ENCODE measurements at places on chromosomes 1 and 21.

DNA sequence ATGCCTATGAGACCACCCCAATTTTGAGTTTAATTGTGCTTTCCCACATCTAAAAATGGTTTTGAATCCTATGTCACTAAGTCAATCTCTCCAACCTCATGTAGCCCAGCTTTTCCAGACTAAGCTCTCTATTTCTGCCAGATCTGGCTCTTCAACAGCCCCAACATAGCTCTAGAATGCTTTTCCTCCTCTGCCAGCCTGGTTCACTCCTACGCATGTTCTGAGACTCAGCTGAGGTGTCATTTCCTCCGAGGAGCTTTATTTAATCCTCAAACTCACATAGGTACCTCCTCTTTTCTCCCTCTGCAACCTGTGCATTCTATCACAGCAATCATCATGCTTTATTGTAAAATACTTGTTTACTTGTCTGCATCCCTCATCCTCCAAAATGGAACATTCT lies 517.8 kb upstream of the BEND5 start:
- DNase-seq: no peak

- no peak for DNase-seq
Observed at GRCh38 chr1:162993846-162994245, 75.3 kb upstream of the RGS4 start.

- DNase-seq: no peak
Observed at GRCh38 chr1:216246577-216247203, 176.6 kb downstream of the USH2A start.

DNA sequence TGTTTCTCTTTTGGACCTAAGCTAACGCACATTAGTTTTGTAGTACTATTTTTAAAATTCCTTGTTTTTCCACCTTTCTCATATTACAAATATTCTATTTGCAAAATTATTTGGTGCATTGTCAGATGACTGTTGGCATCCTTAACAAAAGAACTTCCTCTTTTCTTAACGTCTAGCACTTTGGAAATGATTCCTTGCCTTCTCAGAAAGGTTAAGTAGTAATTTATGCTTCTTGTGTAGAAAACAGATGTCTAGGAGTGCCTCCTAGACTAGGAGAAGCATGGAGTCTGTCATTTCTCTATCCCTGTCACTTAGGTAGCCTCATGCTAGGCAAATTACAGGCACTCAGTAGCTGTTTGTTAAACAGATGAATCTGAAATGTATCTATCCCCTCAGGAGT lies 64.4 kb downstream of the HSPA13 start:
- no peak for DNase-seq

- peak; percentile 37 for DNase-seq
Observed at GRCh38 chr1:26016953-26017545, 4.5 kb upstream of the EXTL1 start.

DNA sequence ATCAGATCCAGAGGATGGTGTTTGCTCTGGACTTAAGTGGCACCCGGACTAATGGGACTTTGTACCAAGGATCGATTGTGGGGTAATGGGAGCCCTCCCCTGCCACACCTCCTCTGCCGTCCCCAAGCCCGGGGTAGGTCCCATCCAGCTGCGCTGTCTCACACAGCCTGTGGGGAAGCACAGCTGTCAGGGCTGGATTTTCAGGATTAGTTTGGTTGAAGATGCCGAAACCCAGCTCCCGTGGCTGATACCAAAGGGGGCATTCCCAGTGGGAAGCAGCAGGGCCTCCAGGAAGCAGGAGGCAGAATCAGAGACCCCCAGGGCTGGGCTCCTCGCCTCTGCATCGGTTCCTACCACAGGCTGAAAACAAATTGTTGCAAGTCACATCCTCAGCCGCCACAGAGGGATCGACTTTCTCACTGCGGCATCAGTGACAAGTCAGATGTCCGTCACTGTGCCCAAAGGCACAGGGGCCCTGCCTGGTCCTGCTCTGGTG lies 59.7 kb downstream of the MATN1 start:
- no peak for DNase-seq

DNA sequence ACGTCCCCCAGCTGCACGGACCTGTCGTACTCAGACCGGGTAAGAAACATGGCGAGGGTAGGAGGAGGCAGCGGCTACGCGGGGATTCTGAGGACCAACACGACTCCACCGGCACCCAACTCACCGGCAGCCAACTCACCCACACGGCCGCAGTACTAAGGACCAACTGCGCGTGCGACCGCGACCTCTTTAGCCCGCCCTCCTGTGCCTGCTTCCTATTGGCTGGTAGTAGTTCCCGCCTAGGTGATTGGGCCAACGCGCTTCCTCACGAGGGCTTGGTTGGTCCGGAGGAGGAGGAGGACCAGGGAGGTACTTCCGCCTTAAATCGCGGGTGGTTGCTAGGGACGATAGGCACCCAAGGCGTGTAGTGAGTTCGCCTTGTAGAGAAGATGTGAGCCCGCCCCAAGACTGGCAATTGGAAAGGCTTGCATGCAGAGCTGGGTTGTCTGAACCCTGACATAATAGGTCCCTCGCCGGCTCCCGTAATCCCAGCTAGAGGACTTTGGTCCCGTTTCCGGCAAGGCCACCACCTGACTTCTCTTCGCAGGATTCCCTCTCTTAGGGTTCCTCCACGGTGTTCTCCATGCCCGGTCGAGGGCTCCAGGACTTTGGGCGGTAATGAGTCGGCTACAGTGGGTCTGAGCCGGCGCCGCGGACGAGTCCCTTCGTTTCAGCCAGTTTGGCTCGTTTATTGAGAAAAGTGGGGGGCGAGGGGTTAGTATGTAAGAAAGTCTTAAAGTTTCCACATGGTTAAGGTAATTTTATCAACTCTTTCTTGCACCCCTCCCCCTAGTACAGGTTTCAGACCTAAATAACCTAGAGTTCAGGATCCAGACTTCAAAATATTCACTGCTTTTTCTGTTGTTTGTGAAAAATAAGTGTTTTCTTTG lies at the start of gene PSMA5:
Gene PSMA5, minus strand, starts transcription at position 168 of the 890 bp plus-strand sequence. Its CDS starts 118 bp downstream, at position 50.
- DNase-seq: peak; percentile 94

DNA sequence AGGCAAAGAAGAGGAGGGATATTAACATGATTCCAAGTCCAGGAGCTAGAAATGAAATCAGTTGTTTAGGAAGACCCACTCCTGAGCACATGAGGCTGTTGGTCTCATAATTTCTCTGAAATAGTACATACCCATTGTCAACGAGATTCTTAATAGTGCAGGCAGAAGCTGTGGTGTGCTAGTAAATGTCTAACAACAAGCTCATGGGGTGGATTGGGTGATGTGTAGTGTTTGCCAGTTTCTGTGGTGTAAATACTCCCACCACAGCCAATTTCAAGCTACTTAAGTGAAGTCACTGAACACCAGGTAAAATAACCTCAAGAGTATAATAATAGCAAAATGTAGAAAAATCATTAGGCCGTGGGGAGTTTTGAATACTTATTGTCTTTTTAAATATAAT lies 42.0 kb downstream of the SYF2 start:
- DNase-seq: no peak

- DNase-seq: no peak
Observed at GRCh38 chr1:210650403-210650802, 321.7 kb downstream of the HHAT start.

DNA sequence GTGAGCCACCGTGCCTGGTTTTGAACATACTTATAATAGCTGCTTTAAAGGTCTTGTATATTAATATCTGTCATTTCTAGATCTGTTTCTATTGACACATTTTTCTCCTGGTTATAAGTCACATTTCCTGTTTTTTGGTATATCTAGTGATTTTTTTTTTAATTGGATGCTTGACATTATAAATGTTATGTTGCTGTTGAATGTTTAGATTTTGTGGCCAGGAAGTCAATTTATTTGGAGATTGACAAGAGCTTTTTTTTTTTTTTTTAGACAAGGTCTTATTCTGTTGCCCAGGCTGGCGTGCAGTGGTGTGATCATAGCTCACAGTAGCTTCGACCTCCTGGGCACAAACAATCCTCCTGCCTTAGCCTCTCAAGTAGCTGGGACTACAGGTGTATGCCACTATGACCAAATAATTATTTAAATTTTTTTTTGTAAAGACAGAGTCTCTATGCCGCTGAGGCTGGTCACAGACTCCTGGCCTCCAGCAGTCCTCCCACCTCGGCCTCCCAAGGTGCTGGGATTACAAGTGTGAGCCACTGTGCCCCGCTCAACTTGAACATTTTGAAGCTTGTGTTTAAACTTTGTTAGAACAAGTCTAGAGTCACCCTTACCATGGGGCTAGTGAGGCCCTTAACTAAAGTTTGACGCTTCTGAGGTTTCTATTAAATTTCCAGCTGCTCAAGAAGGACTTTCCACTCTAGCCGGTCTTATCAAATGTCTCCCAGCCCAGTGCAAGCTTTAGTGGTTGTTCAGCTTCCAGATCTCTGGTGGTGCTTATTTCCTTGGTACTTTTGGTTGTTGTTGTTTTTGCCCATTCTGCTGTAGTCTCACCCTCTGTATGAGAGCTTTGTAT lies 8.6 kb upstream of the CHI3L2 start:
- no peak for DNase-seq

DNA sequence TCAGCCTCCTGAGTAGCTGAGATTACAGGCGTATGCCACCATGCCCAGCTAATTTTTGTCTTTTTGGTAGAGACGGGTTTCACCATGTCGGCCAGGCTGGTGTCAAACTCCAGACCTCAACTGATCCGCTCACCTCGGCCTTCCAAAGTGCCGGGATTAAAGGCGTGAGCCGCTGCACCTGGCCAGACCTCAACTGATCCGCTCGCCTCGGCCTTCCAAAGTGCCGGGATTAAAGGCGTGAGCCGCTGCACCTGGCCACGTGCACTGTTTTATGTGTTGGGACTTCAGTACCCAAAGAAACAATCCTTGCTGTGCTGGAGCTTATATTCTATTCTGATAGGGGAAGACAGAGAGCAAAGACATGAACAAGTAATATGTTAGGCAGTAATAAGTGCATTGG lies 10.1 kb downstream of the TRAF5 start:
- DNase-seq: no peak

GRCh38 chr1:183244466-183244865 lies 58.4 kb downstream of the LAMC2 start:
- no peak for DNase-seq

GRCh38 chr1:1354271-1355247 lies 3.8 kb downstream of the MXRA8 start:
- DNase-seq: no peak

DNA sequence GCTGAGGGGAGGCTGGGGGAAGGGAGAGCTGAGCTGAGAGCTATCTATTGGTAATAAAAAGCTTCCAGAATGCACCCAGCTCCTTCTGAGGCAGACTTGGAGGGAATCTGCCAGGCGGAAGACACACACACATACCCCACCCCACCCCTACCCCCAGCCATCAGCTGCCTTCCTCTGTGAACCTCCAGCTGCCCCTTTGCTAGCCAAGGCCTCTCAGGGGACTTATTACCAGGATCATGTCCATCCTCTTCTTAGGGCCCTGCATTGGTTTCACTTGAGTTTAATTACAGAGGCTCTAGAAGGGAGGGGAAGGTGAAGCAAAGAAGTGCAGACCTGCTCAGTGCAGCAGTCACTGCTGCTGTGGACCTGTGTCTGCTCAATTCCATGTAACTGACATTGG lies 156.4 kb downstream of the OMA1 start:
- DNase-seq: no peak

DNA sequence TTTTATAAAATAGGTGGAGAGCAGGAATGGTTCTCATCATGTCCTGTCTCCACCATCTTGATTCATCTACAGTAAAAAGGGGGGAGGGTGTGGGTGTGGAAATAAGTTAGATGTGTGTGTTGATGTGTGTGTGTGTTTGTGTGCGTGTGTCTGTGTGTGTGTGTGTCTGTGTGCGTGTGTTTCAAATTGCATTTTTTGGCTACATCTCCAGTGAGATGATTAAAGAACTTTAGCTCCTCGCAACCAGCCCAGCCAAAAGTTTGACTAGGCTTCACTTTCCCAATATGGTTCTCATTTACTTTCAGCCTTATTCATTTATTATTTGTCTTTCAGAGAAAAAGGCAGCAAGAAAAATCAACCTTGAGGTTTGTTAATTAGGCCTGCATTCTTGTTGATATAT lies 14.7 kb upstream of the HAO2 start:
- DNase-seq: no peak

GRCh38 chr21:44437696-44438431 lies 17.4 kb upstream of the LRRC3 start:
- no peak for DNase-seq

- no peak for DNase-seq
Observed at GRCh38 chr1:74731399-74732052, 1.3 kb downstream of the CRYZ start.

- no peak for DNase-seq
Observed at GRCh38 chr1:116889380-116889779, 20.3 kb upstream of the PTGFRN start.

DNA sequence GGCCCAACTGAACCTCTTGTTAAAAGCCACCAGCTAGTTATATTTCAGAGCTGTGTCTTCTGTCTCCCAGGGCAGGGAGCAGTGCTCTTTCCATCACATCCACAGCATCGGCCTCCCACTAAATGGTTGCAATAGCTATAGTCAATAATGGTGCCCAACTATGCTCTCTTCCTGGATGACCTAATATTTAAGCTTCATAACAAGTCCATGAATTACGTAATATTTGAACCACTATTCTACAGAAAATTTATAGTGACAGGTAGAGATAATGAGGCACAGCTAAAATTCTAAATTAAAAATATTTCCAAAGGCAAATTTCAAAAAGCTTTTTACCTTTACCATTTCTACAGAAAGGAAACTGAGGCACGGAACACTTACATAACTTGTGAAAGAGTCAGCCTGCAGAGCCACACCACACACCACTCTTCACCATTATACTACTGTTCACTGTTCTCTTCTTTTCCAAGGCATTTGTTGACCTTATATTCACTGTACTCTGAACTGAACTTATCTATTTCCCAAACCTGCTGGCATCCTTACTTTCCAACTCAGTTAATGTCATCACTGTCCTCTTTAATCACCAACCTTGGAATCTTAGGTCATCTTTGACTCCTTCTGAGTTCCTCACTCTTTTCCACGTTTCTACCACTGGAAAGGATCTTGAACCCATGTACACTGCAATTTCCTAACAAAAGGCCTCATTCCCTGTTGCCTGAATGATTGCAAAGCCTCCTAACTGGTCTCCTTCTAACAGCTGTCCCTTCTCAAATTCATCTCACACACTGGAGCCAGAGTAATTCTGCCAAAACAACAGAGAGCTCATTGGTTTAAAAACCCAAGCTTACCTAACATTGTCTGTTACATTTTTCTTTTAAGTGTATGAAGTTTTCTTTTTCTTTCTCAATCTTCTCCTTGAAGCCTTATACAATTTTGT lies 85.5 kb downstream of the DDAH1 start:
- DNase-seq: no peak

GRCh38 chr1:110816945-110817344 lies 56.0 kb upstream of the CD53 start:
- DNase-seq: no peak

GRCh38 chr1:172386046-172386445 lies 34.4 kb upstream of the C1orf105 start:
- no peak for DNase-seq

GRCh38 chr1:116825720-116826438 lies 71.6 kb downstream of the CD2 start:
- DNase-seq: no peak

DNA sequence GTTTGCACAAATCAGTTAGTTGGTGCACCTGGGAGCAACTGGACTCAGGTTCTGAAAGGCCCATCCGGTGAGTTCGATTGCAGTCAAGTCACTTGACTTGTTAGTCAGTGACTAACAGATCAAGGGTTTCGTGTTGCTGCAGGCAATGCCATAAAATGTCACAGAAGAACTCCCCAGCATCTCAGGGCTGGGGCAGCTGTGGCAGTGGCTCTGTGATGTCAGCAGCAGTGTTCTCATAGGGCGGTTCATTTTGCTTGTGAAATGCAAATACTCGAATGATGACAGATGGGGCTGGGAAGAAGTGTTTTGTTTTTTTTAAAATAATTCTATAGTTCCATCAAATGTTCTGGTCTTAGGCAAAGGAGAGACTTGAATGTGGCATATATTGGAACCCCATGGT lies 287.8 kb downstream of the LMX1A start:
- DNase-seq: no peak

Data from activated gamma-delta T cell treated with Interleukin-2 at 50 U/mL for 16 hours (primary cell).